Sigmoid colon (tissue), 7 donors: ENCODE measurements at places on chromosomes 11 and 22.

- H3K36me3 ChIP-seq = no peaks in the 10 kb centered on the region
- H3K4me1 ChIP-seq = no peaks in the 10 kb centered on the region
- H3K27ac ChIP-seq = no peak overlapping the region
- H3K27me3 ChIP-seq = no peaks in the 10 kb centered on the region
- no peak for DNase-seq
- H3K4me3 ChIP-seq = no peak overlapping the region
Measured at GRCh38 chr22:49507607-49508292, 319.9 kb downstream of the BRD1 start.

DNA sequence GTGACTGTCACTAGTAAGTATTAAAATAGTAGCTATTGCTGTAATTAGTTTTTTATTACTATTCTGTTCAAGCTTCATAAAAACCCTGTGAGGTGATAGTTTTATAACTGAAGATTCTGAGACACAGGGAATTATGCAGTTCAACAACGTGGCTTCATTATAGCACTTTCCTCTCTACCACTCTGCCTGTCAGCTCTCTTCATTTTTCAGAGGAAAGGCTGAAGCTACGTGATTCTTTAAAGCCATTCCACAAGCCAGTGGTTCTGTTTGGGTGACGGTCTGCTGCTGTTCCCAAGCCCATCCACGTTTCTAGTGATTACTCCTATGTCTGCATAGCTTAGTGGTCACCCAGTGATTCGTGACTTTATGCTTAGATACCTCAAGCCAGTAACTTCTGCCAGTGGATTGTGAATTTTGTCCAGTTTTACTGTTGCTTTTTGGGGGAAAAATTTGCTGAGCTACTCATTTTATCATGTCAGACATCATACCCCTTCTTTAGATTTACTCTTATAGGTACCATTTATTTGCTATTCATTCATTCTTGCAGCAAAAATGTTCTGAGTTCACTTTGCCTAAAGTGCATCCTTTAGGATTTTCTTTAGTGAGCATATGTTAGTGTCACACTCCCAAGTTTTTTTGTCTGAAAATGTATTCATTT lies 59.8 kb downstream of the UVRAG start:
- H3K4me3 ChIP-seq = no peak overlapping the region
- peaks cover 8% of the 10 kb centered on the region for H3K4me1 ChIP-seq
- no peak for DNase-seq
- H3K27me3 ChIP-seq = no peaks in the 10 kb centered on the region
- no peak overlapping the region for H3K27ac ChIP-seq

- H3K4me3 ChIP-seq = no peak overlapping the region
- H3K27ac ChIP-seq = no peak overlapping the region
- no peaks in the 10 kb centered on the region for H3K27me3 ChIP-seq
- DNase-seq = no peak
- H3K4me1 ChIP-seq = no peaks in the 10 kb centered on the region
Measured at GRCh38 chr11:31199378-31199777, 170.2 kb downstream of the DCDC1 start.

- no peak overlapping the region for H3K27ac ChIP-seq
- H3K4me1 ChIP-seq = peaks cover 18% of the 10 kb centered on the region
- H3K36me3 ChIP-seq = no peaks in the 10 kb centered on the region
- H3K27me3 ChIP-seq = no peaks in the 10 kb centered on the region
Measured at GRCh38 chr11:26578998-26579661, 7.1 kb upstream of the MUC15 start.

DNA sequence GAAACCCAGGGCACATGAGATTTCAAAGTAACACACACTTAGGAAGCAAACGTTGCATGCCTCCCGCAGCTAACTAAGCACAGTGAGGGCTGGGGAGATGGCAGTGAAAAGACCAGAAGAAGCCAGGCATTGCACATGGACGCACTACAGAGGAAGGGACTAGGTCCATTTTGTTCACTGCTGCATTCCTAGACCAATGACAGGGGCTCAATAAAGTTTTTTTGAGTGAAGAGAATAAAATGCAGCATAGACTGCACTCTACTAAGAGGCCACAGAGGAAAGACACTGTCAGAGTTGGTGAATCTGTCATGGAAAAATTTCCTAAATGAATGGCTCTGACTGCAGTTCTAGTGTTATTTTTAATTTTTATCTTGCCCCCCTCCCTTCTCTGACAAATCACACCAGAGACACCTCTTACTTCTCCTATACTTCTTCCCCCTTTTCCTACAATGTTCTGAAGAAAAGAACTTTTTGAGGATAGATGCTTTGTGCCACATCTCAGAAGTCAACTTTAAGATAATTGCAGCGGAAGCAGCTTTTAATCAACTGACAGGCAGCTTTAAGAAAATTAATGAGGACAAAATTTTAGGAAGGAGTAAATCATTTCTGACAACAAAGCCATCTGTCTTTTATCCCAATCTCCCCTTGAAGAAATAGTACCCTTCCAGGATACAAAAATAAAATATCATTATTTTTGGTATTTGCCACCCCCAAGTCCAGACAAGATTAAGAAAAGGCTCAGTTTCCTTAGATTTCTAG lies 34.8 kb upstream of the CHRM4 start:
- no peak for DNase-seq
- no peaks in the 10 kb centered on the region for H3K27me3 ChIP-seq
- no peak overlapping the region for H3K27ac ChIP-seq
- H3K4me3 ChIP-seq = no peak overlapping the region
- no peaks in the 10 kb centered on the region for H3K4me1 ChIP-seq

- DNase-seq = no peak
- H3K4me1 ChIP-seq = no peaks in the 10 kb centered on the region
- peaks cover 30% of the 10 kb centered on the region for H3K36me3 ChIP-seq
- H3K27ac ChIP-seq = no peak overlapping the region
- no peaks in the 10 kb centered on the region for H3K27me3 ChIP-seq
Measured at GRCh38 chr11:70328556-70328955, 58.1 kb downstream of the PPFIA1 start.

DNA sequence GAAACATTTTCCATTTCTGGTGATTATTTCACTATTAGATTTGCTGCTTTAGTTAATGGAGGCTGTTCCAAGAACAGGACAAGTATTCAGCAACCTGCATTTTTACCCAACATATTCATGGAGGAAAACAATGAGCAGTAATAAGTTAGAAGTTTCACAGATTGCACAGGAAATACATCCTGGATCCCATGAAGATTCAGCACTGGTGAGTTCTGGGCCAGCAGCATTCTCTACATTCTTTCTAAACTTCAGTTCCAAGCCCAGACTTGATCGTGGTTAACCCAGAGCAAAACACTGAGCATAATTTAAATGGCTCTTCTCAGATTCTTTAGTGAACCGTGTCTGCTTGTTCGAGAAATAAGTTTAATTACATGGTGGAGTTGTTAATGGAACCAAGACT lies 3.8 kb downstream of the FJX1 start:
- H3K36me3 ChIP-seq = no peaks in the 10 kb centered on the region
- H3K4me3 ChIP-seq = no peak overlapping the region
- no peak for DNase-seq
- H3K4me1 ChIP-seq = no peaks in the 10 kb centered on the region
- H3K27ac ChIP-seq = no peak overlapping the region
